ENCODE measurements at places on chromosomes 16 and 17.

DNA sequence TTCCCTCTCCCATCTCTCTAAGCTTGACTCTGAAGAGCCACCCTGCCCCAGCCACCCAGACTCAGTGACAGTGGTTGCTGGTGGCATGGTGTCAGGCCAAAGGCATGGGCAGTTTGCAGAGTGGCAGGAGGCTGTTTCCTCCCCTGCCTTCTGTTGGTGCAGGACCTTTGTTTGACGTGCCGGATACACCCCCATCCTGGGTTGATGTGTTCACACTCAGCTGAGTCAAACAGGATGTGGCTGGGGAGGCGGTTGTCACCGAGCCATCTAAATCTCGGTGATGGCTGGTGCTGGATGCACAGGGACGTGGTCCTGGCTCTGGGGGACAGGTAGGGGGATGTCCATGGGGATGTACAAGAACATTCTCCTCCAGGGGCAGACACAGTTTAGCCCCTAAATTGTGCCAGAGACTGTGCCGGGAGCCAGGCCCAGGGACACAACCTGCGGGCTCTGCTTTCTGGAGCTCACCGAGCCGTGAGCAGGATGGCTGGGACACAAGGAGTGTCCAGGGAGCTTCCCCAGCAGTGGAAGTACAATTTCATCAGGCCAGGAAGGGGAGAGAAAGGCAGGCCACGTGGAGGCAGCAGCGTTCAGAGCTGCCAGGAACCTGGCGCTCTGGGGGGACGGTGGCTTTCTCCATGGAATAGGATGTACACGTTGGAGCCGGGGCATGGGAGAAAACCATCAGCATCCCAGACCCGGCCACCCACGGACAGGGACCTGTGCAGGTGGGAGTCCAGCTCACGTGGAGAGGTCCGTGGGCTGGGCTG is 264.2 kb downstream of the SEC14L1 start:
- peak overlapping the region; percentile 99 for H3K4me3 ChIP-seq
- H3K36me3 ChIP-seq, result peaks cover 2% of the 10 kb centered on the region
- no peaks in the 10 kb centered on the region for H3K27me3 ChIP-seq

DNA sequence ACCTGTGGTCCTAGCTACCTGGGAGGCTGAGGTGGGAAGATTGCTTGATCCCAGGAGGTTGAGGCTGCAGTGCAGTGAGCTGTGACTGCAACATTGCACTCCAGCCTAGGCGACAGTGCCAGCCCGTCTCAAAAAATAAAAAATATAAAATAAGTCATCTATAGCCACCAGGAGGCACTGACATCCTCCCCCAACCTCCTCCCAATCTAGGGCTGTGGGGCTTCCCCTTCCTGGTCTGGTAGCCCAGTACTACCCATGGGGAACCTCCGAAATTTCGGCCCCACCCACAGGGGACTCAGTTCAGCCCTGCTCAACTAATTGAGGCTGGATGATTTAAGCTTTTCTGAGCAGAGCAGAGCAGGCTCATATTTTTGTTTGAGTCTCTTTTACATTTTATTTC is 3.2 kb downstream of the ZSCAN10 start:
- H3K27ac ChIP-seq, result no peak overlapping the region
- peaks cover 9% of the 10 kb centered on the region for H3K4me1 ChIP-seq
- no peak overlapping the region for H3K4me3 ChIP-seq
- peak; percentile 70 for DNase-seq
- no peaks in the 10 kb centered on the region for H3K27me3 ChIP-seq

DNA sequence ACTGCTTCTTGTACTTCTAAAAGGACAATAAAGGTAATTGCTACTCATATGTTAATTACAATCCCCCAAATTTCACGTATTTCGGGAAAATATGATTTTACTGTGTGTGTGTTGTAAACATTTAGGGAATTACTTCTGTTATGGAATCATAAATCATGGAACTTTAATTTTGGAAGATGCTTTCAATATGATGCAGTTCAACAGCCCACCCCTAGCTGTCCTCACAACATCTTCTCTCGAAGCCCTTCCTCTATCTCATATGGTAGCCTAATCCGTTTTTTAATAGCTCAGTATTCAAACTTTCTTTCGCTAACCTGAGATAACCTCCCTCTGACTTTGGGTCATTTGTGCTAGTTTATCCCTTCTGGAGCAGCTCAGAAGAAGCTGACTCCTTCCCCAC is 78.4 kb downstream of the ANKFN1 start:
- H3K4me3 ChIP-seq, result no peak overlapping the region
- no peaks in the 10 kb centered on the region for H3K27me3 ChIP-seq
- no peak overlapping the region for H3K27ac ChIP-seq
- no peaks in the 10 kb centered on the region for H3K36me3 ChIP-seq
- DNase-seq, result no peak
- no peaks in the 10 kb centered on the region for H3K4me1 ChIP-seq

DNA sequence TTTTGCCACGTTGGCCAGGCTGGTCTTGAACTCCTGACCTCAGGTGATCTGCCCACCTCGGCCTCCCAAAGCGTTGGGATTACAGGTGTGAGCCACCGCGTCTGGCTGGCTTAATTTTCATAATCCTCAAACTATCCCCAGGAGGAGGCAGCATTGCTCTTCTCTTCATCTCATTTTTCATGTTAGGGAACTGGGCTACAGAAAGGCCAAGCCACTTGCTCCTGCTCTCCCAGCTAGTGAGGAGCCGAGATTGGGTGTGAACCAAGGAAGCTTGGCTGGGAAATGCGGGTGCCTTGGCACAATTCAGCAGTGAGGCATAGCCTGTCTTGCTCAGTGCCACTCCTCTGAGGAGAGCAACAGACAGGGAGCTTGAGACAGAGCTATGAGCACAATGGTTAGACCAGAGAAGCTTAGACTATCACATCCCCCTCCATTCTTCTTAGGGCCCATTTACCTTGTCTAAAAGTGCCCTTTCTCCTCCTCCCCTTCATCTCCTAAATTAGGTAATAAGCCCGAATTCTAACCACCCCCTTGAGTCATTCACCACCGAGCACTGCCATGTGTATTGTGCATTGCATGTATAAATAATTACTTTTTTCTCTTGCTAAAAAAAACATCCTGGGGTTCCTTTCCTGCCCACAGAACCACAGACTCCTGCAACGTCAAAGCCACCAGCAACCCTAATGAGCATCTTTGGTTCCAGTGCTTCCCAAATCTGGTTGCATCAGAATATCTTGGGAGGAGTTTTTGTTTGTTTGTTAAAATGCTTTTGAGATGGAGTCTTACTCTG is 20.0 kb upstream of the KIF19 start:
- no peak for DNase-seq
- H3K27ac ChIP-seq, result no peak overlapping the region
- H3K36me3 ChIP-seq, result no peaks in the 10 kb centered on the region

DNA sequence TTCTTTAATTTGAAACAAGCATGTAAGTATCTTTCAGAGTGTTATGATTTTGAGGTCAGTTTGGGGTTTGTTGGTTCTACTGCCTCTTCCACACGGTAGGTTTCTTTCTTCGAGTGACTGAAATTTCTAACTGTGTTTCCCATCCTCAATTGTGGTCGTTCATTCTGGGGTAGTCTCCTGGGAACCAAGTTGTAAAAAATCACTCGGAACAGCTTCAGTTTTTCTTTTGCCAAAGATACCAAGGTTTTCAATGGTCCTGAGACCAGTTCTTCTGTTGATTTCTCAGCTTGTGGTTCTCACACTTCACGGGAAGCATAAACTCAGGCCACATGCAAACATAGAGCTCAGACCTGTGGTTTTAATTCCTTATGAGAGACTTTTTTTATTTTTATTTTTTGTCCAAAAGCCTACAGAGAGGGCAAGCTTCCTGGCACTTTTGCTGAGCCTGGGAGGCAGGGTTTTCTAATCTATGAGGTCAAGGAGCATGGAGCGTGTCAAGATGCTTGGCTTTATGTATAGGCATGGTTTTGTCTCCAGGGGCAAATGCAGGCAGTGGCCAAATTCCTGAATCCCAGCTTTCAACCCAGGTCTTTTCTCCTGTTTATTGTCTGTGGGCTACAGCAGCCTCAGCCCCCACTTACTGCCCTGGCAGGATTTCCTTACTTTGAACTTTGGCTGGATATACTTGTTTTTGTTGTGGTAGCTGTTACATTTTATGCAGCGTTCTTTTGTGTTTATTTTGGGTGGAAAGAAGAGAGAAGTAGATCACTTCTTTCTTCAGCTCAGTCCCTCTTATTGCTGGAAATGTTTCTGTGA is 32.9 kb downstream of the HS3ST3A1 start:
- no peak overlapping the region for H3K4me3 ChIP-seq
- no peaks in the 10 kb centered on the region for H3K36me3 ChIP-seq
- no peak overlapping the region for H3K27ac ChIP-seq
- DNase-seq, result no peak
